ENCODE measurements at places on chromosomes 11 and 22.

DNA sequence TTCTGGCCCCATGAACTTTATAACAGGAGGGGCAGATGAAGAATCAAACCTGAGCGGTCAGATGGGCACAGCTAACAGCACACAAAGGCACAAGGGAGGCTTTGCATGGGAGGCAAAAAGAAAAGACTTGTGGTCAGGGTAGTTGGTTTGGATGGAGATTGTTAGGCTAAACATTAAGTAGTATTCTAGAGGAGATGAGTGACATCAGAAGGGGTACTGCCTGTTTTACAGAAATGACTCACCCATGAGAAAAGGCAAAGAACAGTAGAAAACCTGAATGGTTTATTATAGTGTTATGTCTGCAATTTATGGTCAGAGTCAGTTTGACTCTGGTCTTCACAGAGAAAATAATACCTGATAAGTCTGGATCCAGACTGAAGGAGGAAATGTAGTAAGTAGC is 129.8 kb upstream of the KIRREL3 start:
- H3K27ac ChIP-seq, result no peak overlapping the region
- H3K4me1 ChIP-seq, result no peaks in the 10 kb centered on the region
- DNase-seq, result no peak
- no peaks in the 10 kb centered on the region for H3K27me3 ChIP-seq

- no peak for DNase-seq
- no peaks in the 10 kb centered on the region for H3K36me3 ChIP-seq
- no peaks in the 10 kb centered on the region for H3K4me1 ChIP-seq
- no peak overlapping the region for H3K4me3 ChIP-seq
These were observed 156.5 kb upstream of the SOX6 start for GRCh38 chr11:16512899-16513241.

GRCh38 chr11:117337076-117337475 is 9.4 kb downstream of the CEP164 start:
- no peak for DNase-seq
- H3K27me3 ChIP-seq, result no peaks in the 10 kb centered on the region
- no peak overlapping the region for H3K27ac ChIP-seq
- H3K4me1 ChIP-seq, result no peaks in the 10 kb centered on the region

- H3K4me1 ChIP-seq, result peaks cover 23% of the 10 kb centered on the region
- no peak overlapping the region for H3K4me3 ChIP-seq
- H3K27ac ChIP-seq, result peak overlapping the region; percentile 5
- H3K27me3 ChIP-seq, result no peaks in the 10 kb centered on the region
- peaks cover 71% of the 10 kb centered on the region for H3K36me3 ChIP-seq
These were observed 131.7 kb downstream of the TBC1D22A start for GRCh38 chr22:46894081-46894671.

DNA sequence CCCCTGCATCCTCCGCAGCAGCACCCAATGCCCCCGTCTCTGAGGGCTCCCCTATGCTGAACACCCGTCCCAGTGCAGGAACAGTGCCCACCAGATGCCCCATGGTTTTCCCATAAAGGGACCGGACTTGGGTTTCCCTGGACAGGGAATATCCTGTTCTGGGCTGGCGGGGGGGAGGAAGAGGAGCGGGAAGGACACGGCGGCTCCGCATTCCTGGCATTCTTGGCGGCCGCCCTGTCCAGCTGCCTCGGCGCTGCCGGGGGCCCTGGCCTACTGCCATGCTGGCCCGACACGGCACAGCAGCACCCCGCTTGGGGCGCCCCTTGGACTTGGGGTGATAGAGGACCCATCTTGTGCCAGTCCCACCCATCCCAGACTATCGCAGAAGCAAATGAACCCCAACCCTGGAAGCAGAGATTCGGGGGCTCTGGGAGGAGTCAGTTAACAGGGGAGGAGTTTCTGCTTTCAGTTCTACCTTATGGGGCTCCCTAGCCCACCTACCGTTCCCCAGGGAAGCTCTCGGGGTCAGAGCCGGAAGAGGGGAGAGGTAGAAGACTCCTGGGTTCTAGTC is 23.7 kb upstream of the CBX7 start:
- H3K4me1 ChIP-seq, result peaks cover 22% of the 10 kb centered on the region
- no peaks in the 10 kb centered on the region for H3K27me3 ChIP-seq
- no peaks in the 10 kb centered on the region for H3K36me3 ChIP-seq
- no peak overlapping the region for H3K4me3 ChIP-seq

DNA sequence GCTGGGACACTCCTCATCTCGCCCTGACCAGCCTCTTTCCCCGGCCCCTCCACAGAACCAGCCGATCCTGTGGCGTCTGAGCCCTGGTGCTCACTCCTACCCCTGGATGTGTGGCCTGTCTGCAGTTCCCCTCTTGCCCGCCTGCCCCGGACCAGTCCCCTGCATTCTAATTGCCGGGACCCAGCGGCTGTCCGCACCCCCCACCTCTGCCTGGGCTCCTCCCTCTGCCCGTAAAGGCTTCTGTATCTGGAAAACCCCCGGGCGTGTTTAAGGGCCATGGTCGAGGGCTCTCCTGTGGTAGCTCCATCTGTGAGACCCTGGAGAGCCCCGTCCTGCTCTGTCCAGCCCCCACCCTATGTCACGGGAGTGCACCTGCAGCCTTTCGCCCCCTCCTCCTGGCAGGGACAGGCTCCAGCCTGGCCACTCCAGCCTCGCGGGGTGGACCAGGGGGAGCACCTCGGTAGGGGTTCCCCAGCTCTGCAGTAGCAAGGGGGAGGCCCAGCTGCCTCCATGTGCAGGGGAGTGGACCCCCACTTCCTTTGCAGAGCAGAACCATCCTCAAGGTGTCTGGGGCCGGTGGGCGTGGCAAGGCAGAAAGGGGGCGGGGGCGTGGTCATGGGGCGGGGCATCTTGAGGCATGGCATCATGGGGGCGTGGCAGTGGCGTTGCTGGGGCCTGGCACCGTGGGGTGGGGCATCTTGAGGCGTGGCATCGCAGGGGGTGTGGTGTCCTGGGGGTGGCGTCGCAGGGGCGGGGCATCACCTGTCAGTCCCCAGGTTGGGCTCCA is 430.4 kb downstream of the TBC1D22A start:
- no peak overlapping the region for H3K27ac ChIP-seq
- H3K36me3 ChIP-seq, result no peaks in the 10 kb centered on the region
- DNase-seq, result no peak
- H3K4me1 ChIP-seq, result no peaks in the 10 kb centered on the region
- H3K4me3 ChIP-seq, result no peak overlapping the region

Measured in esophagus squamous epithelium (tissue), 5 donors.